Dorsolateral prefrontal cortex (tissue), 122 donors: ENCODE measurements at places on chromosomes 12 and 14.

GRCh38 chr12:23217667-23218066 is 592.7 kb downstream of the ETNK1 start:
- no peak for DNase-seq

GRCh38 chr12:64088431-64089349 is 133.4 kb downstream of the KICS2 start:
- no peak for DNase-seq

GRCh38 chr12:78088391-78088832 is 257.7 kb downstream of the NAV3 start:
- no peak for DNase-seq

GRCh38 chr14:52797653-52798052 is 6.2 kb upstream of the GNPNAT1 start:
- no peak for DNase-seq

- DNase-seq = no peak
These were observed 27.5 kb downstream of the BCAT1 start for GRCh38 chr12:24921251-24922038.

DNA sequence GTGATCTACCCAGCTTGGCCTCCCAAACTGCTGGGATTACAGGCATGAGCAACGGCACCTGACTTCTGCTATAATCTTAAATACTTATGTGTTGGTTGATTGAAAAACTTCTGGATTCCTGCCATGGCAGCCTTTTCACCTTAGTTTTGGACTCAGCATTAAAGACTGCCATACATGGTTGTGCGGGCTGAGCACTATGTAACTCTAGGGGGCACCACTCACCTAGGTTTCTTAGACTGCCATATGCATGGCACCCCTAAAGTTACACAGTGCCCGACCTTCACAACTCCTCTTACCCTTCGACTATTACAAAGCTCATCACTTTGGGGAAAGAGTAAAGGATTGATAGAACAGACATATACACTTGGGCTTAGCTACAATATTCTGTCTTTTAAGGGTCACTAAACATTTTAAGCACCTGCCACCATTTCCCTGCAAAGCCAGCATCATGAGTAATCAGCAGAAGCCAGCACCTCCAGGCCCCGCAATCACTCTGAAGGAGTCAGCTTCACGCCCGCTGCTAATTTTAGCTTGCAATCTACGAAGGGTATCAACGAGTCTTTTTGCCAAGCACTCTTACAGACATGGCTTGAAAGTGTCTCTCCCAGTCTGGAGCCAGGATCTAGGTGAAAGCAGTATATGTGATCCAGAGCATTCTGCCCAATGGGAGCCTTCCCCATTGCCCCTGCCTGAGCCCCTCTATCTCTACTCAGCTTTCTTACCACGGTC is 59.8 kb downstream of the SUDS3 start:
- DNase-seq = no peak

DNA sequence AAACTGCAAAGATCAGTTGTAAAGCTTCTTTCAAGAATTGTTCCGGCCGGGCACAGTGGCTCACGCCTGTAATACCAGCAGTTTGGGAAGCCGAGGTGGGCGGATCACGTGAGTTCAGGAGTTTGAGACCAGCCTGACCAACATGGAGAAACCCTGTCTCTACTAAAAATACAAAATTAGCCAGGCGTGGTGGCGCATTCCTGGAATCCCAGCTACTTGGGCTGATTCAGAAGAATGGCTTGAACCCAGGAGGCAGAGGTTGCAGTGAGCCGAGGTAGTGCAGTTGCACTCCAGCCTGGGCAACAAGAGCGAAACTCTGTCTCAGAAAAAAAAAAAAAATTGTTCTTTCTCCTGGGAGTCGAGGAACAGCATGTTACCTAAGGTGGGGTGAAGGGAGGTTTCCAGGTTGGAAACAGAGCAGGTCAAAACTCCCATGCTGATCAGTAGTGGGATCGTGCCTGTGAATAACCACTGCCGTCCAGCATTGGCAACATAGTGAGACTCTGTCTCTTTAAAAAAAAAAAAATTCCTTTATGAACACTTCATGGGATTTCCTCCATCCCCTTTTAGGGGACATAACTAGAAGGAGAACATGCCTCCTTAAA is 13.9 kb downstream of the FBXO34 start:
- no peak for DNase-seq

DNA sequence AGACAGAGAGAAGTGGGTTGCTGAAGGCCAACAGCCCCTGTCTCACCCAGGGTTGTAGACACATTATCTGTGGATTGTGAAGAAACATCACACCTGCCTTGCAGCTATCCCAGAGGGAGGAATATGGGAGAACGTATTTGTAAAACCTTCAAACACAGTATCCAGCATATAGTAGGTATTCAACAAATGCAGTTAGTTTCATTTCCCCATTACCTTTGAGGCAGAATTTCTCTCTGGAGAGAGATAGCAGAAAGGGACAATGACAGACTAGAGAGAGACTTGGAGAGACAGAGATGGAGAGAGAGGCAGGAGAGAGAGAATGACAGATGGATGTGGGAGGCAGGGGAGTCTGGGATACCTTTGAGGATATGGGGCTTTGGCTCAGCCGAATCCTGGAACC is 62.0 kb downstream of the WSCD2 start:
- no peak for DNase-seq

GRCh38 chr12:132357623-132358186 is 28.3 kb upstream of the GALNT9 start:
- no peak for DNase-seq

GRCh38 chr12:2094597-2094996 is 41.8 kb downstream of the CACNA1C start:
- no peak for DNase-seq

DNA sequence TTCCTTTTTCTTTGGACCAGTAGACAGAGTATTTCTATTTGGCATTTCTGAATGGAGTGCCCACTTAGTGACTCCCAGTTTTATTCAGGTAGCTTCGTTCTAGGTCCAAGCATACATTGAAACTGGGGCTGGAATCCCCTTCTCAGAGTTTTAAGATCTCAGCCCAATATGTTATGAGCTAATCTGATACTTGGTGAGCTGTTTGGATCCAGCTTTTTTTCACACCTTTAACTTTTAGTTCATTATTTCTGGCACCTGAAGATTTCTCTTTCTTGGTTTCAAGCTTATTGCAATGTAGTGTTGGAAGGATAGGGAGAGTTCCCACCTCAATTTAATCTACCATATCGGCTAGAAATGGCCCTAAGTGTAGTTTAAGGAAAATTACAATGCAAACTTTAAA is 53.5 kb upstream of the CCDC198 start:
- DNase-seq = no peak

DNA sequence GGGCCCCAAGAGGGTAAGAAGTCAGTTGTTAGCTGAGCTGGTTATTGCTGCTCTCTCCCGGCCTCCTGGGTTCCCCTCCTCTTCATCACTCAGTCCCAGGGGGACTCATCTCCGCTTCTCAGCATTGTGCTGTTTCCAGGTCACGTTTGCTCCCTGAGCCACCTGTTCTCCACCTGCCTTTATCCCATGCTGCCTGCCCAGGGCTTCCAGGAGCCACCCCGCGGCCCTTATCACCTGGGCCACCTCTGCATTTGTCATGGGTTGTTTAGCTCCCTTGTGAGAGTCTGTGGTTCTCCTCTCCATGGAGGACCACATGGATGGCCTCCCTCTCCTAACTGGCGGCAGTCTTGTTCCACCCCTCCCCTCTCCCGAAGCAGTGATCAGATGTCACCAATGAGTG is 36.0 kb downstream of the SYNDIG1L start:
- no peak for DNase-seq

GRCh38 chr14:104462651-104463630 is 116.6 kb upstream of the C14orf180 start:
- no peak for DNase-seq

DNA sequence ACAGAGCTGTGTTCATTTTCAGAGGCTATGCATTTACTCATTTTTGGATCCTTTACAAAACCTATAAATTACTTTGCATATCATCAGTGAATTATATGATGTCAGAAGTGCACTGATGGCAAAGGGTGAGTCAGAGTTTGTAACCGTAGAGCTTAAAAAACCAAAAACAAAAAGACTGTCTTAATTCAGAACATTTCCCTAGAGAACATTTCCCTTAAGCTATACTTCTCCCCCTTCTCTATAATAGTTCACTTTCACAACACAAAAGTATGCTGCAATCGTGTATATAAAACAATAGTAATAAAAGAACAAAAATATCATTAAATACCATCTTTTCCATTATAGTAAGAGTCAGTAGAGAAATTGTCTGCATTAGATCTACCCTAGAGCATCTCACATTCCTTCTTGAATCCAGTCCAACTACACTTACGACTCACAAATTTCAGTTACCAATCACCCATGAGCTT is 934.9 kb downstream of the LRFN5 start:
- DNase-seq = no peak

DNA sequence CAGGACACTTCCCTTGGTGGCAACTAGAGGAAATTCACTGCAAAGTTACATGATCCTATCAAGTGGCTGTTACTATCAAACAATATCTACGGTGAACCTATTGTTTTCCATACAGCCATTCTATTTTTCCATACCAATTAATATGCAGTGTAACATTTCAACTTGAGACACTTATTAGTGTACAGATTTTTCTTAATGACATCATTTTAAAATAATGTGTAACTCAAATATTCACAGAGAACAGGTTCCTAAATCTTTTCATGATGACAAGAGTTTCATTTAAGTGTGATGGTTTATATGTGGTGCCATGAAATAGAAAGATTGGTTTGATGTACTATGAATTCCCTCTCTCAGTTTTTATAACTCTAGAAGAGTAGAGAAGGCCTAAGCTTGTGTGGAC is 291.2 kb upstream of the SOX5 start:
- DNase-seq = no peak

DNA sequence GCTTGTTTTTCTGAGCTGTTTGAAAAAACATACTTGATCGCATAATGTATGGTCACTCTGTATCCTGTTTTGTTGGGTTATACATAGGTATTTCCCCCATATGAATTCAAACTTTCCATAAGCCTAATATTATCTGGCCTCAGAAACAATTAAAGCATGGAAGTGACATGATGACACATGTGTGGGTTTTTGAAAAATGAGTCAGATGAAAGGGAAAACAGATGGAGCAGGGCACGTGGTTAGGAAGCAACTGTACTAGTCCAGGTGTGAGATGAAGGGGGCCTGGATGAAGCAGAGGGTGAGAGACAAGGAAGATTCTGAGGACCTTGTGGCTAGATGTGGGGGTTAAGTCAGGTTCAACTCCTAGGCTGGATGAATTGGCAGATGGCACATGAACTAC is 92.7 kb upstream of the DNM1L start:
- DNase-seq = no peak

GRCh38 chr14:38209572-38210557 is 2.2 kb downstream of the SSTR1 start:
- DNase-seq = no peak

DNA sequence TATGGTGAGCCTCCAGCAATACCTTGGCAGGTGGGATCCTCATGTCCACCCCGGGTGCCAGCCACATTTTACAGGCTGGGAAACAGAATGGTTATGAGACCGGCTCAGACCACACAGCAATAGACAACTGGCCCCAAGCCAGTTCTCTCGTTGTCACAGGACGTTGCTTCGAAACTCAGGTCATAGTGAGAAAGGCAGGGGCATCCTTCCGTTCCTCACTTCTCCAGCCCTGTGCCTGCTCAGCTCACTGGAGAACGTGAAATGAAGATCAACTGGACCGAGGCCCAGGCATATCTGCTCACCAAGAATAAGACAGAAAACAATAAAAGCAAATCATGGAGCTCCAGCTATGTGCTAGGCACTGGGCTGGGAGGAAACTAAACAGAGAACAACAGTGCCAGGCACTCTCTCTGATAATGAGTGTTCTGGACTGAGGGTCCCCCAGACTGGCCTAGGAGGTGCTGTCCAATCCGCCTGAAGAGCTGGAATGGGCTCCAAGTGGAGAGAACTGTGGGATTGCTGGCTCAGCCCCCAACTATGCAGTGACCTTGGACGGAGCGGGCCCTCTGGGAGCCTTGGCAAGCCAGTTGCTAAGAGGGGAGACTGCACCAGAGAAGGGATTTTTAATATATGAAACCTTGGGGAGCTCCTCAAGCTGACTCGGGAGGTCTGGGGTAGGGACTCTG is 18.8 kb upstream of the FAIM2 start:
- no peak for DNase-seq

- no peak for DNase-seq
These were observed 694.3 kb upstream of the TBX3 start for GRCh38 chr12:115378291-115378690.

DNA sequence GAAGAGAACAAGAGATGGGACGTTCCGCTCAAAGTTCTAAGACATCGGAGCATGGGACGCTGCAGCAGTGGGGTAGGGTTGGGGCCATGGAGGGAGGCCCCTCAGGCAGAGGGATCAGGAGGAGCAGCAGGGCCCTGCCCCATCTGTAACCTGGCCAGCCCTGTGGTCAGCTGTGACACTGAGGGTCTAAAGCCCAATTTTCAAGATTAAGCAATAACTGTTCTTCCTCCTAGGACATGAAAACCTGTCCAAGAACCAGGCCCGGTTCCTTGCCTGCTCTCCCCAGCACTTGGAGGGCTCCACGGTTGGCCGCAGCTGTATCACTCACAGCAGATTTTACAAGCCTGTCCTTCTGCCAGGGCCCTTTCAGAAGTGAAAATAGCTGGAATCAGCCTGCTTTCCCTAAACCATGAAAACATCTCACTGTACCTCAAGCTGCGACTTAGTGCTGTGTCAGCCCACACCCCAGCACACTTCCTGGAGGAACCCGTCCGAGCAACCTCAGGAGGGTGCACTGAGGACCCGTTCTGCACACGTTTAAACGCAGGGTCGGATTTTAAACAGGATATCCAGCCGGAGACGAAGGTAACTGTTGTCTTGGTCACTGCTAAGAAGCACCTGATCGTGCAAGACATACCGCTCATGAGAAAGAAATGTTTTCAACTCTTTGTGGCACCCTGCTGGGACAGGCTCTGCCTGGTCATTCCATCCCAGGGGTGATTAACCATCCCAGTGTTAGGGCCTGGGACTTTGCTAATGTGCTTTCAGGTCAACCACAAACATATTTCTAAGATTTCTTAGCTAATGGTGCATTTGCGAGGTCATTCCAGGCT is 201.9 kb upstream of the DIO3 start:
- DNase-seq = no peak

- DNase-seq = no peak
These were observed 377 bp downstream of the CCNT1 start for GRCh38 chr12:48716168-48716492.

- no peak for DNase-seq
These were observed 29.3 kb downstream of the P2RX2 start for GRCh38 chr12:132647858-132648257.
